Thoracic aorta (tissue), 2 donors: ENCODE measurements at places on chromosomes 4 and X. TPM values are rescaled to one million over a fixed set of nuclear protein-coding genes. Genes with fewer than 3 reads are reported as not detected.
A peak's percentile ranks its signal among the peaks of the same experiment; 100 is the strongest.

- no peaks in the 10 kb centered on the region for H3K4me1 ChIP-seq
- H3K27ac ChIP-seq, result no peak overlapping the region
- no peak overlapping the region for H3K4me3 ChIP-seq
- no peak for DNase-seq
These were observed 555.7 kb downstream of the PCDH7 start for GRCh38 chr4:31275906-31276305.

- H3K4me3 ChIP-seq, result no peak overlapping the region
- H3K27ac ChIP-seq, result no peak overlapping the region
- no peaks in the 10 kb centered on the region for H3K27me3 ChIP-seq
- no peaks in the 10 kb centered on the region for H3K36me3 ChIP-seq
These were observed 127.4 kb upstream of the FTHL17 start for GRCh38 chrX:31199056-31199839.

DNA sequence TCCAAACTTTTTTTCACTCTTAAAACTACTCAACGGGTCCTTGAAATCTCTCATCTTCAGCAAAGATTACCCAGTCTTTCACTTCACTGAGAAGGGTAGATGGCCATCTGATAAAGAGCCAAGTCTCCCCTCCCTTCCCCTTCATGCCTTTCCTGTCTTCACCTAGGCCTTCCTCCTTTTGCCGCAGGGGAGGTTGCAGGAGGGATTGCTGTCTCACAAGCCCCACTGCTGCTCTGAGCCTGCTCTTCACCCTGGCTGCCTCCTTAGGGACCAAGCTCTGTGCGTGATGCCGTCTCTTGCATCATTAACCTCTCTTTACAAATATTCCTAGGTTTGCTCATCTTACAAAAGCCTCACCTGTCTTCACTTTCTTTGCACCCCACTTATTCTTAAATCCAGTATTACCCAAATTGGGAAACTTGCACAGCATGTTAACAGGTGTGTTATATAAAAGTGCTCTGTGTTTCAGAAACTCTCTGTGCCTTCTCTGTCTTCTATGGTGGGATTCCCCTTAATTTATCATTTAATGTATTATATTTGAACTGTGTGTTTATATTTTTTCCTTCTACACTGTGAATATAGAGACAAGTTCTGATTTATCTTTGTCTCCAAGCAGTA, 3.8 kb downstream of the ZFX start:
- no peak for DNase-seq
- no peak overlapping the region for H3K4me3 ChIP-seq
- no peaks in the 10 kb centered on the region for H3K36me3 ChIP-seq
- H3K27me3 ChIP-seq, result no peaks in the 10 kb centered on the region
- H3K4me1 ChIP-seq, result peaks cover 12% of the 10 kb centered on the region
- H3K27ac ChIP-seq, result no peak overlapping the region

DNA sequence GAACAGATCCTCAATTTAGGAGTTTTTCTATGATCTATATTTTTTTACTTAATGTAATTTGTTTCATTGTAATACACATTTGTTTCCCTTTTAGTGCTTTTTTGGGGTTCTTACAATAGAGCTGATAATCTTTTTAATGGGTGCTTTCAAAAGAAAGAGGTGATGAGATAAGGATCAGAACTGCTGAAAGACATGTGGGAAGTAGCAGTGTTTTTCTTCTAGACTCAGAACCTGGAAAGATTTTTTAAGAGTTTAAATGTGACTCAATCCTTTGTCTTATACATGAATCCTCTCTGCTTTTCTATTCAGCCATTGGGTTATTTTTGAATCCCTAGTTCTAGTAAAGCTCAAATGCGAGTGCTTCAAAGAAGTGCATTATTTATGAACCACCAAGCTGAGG, 25.6 kb downstream of the UCHL1 start:
- H3K4me3 ChIP-seq, result no peak overlapping the region
- H3K27ac ChIP-seq, result no peak overlapping the region
- no peaks in the 10 kb centered on the region for H3K36me3 ChIP-seq
- no peaks in the 10 kb centered on the region for H3K4me1 ChIP-seq
- DNase-seq, result no peak

GRCh38 chr4:127528302-127528701, 104.5 kb upstream of the INTU start:
- H3K27ac ChIP-seq, result no peak overlapping the region
- H3K36me3 ChIP-seq, result no peaks in the 10 kb centered on the region
- no peaks in the 10 kb centered on the region for H3K27me3 ChIP-seq
- DNase-seq, result no peak

- H3K4me3 ChIP-seq, result no peak overlapping the region
- no peak overlapping the region for H3K27ac ChIP-seq
- peaks cover 42% of the 10 kb centered on the region for H3K4me1 ChIP-seq
- no peaks in the 10 kb centered on the region for H3K27me3 ChIP-seq
These were observed 181.4 kb downstream of the AMELX start for GRCh38 chrX:11474576-11474975.

DNA sequence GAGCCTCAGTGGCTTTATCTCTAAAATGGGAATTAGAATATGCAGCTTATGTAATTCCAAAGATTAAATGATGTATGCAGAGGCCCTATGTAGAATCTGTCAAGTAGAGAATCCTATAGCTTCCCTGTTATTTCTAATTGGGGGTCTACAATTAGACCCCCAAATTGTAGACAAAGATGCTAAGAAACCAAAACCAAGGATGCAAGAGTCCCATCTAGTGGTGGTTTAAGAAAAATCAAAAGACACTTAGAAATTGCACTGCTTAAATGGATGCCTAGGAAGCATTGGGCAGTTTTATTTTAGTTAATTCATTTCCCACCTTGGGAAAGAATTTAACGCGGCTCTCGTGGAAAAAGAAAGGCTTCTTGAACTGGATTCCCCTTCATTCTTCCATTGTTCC, 115.2 kb downstream of the GABRA2 start:
- H3K36me3 ChIP-seq, result no peaks in the 10 kb centered on the region
- no peak for DNase-seq
- H3K27ac ChIP-seq, result no peak overlapping the region
- H3K4me3 ChIP-seq, result no peak overlapping the region
- H3K27me3 ChIP-seq, result no peaks in the 10 kb centered on the region

DNA sequence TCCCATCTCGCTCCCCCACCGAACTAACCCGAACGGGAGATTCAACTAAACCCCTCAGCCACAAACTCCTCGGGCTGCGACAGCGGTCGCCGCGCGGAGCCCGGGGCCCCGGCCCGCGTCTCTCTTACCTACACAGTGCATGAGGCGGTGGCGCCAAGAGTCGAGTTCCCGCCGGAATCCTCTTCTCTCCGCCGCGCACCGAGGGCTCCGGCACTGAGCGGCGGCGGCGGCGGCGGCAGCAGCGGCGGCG, 160 bp downstream of the LCORL start:
- H3K36me3 ChIP-seq, result no peaks in the 10 kb centered on the region
- peak overlapping the region; percentile 89 for H3K27ac ChIP-seq
- peak overlapping the region; percentile 98 for H3K4me3 ChIP-seq

- no peaks in the 10 kb centered on the region for H3K36me3 ChIP-seq
- H3K4me3 ChIP-seq, result no peak overlapping the region
- H3K27me3 ChIP-seq, result no peaks in the 10 kb centered on the region
These were observed 272.5 kb downstream of the DCTD start for GRCh38 chr4:182644683-182645050.

GRCh38 chr4:135564090-135564489, 1362.5 kb upstream of the PABPC4L start:
- no peaks in the 10 kb centered on the region for H3K27me3 ChIP-seq
- no peak for DNase-seq
- H3K27ac ChIP-seq, result no peak overlapping the region
- no peaks in the 10 kb centered on the region for H3K36me3 ChIP-seq
- H3K4me3 ChIP-seq, result no peak overlapping the region

DNA sequence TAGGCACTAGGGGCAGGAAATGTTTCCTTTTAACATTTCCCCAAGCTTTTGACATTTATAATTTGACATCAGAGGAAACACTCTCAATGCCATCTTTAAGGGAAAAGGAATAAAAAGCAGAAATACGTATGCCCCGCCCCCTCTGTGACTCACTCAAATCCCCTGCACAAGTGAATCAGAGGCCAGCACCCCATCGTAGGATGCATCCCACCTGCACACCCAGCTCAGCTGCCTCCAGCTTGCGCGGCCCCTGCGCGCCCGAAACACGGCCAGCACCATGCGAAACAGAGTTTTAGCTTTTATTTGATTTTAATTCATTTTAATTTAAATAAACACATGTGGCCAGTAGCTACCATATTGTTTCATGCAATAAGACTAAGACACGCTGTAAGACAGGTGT, 29.5 kb downstream of the ABLIM2 start:
- no peaks in the 10 kb centered on the region for H3K36me3 ChIP-seq
- no peak for DNase-seq
- H3K27me3 ChIP-seq, result no peaks in the 10 kb centered on the region
- H3K4me1 ChIP-seq, result no peaks in the 10 kb centered on the region

- H3K27me3 ChIP-seq, result no peaks in the 10 kb centered on the region
- H3K27ac ChIP-seq, result no peak overlapping the region
- no peak for DNase-seq
These were observed 117.6 kb upstream of the CBLL2 start for GRCh38 chrX:22155126-22155525.

DNA sequence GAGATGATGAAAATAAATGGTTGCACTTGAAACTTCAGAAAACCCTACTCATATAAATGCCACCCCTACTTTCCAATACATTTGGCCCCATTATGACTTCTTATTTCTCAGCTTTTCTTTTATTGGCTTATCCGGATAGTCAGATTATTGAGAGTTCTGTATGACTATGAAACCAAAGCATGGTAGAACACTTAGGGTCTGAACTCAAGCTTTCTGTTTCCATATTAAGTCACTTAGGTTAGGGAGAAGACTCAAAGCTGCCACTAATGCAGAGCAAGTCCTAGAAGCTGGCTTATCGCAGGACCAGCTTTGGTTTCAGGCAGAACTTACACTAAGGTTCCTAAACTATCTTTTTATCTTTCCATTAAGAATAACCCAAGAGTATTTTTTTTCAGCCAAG, 229.9 kb upstream of the CPEB2 start:
- no peaks in the 10 kb centered on the region for H3K36me3 ChIP-seq
- no peak overlapping the region for H3K4me3 ChIP-seq
- no peaks in the 10 kb centered on the region for H3K4me1 ChIP-seq
- no peak overlapping the region for H3K27ac ChIP-seq

DNA sequence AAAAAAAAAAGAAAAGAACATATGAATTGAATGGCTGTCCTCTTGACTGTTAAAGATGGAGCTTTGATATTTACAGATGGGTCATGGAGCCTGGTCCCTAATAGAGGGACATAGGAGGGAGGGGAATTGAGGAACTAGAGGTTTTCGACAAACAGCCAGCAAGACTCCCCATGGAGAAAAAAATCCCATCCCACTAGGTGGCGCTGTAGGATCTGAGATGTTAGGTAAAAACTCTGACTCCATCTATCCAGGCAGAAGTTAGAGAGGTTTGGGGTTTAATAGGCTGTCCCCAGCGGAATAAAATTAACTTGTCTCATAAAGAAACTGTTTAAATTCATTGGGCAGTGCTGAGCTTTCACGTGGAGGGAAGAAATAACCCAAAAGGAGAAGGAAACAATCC, 45.9 kb downstream of the HMGB2 start:
- H3K36me3 ChIP-seq, result no peaks in the 10 kb centered on the region
- no peaks in the 10 kb centered on the region for H3K4me1 ChIP-seq
- peak; percentile 36 for DNase-seq
- H3K27ac ChIP-seq, result no peak overlapping the region
- H3K4me3 ChIP-seq, result no peak overlapping the region
- no peaks in the 10 kb centered on the region for H3K27me3 ChIP-seq

DNA sequence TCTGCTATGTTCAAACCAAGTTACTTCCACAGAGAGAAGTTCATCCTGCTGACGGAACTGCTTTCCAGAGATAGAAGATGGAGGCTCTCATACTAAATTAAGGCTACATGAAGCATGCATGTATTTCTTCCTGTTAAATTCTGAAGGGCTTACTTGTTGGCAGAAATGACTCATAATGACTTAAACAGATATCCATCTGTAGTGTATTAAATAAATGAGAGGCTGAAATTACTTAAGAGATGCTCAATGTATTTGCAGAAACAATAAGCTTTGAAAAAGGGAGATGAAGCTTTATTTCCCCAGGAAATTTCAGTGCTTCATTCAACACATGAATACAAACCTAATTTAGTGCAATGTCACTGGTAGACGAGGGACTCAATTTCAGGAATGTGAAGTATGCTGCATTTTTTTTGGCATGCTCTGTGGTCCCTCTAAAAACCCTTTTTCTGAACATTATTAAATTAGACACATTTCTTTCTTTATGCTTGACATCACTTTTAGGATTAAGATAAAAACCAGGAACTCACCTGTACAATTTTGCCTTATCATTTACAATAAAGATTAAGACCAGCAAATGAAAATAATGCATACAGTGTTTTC, 759.1 kb upstream of the POU3F4 start:
- H3K4me3 ChIP-seq, result no peak overlapping the region
- DNase-seq, result no peak

- no peaks in the 10 kb centered on the region for H3K36me3 ChIP-seq
- no peak overlapping the region for H3K4me3 ChIP-seq
- H3K4me1 ChIP-seq, result no peaks in the 10 kb centered on the region
- H3K27ac ChIP-seq, result no peak overlapping the region
- no peaks in the 10 kb centered on the region for H3K27me3 ChIP-seq
- no peak for DNase-seq
These were observed 117.2 kb downstream of the PDHA2 start for GRCh38 chr4:95957054-95957453.

GRCh38 chr4:3047464-3048286, 26.7 kb downstream of the HTT-AS start:
- H3K27me3 ChIP-seq, result peaks cover 3% of the 10 kb centered on the region
- H3K27ac ChIP-seq, result no peak overlapping the region
- no peaks in the 10 kb centered on the region for H3K4me1 ChIP-seq

Gene PRMT9
- 3.5 TPM for total RNA-seq

Gene CENPE
- total RNA-seq, result 1.3 TPM

Gene MAGEA12
- not detected for total RNA-seq

Gene MORF4L2
- 708 TPM for total RNA-seq

Gene CAPN6
- total RNA-seq, result 0.14 TPM

Gene NUP62CL
- not detected for total RNA-seq

Gene SHOX
- total RNA-seq, result 0.21 TPM

Gene TRO
- total RNA-seq, result 131 TPM
